Activated T-cell treated with anti-CD3 and anti-CD28 coated beads, Interleukin-2, amount 50 U/mL, for 72 hours (primary cell): ENCODE measurements at places on chromosomes 4 and X.

DNA sequence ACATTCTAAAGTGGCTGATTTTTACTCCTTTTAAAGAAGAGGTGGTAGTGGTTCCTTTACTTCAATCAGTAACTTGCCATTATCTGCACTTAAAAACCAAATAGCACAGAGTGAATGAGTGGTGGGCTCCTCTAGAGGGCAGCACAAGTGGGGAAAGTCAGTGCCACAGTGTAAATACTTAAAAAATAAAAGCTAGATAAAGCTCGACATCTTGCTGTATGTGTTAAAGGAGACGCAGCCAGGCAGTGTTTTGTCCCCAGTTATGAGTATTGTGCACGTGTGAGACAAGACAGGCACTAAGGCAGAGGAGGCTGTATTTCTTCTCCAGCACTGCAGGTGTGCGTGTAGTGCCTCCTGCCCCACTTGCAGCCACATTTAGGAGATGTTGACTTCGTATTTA lies 24.6 kb downstream of the NAP1L5 start:
- DNase-seq, result peak; percentile 32

DNA sequence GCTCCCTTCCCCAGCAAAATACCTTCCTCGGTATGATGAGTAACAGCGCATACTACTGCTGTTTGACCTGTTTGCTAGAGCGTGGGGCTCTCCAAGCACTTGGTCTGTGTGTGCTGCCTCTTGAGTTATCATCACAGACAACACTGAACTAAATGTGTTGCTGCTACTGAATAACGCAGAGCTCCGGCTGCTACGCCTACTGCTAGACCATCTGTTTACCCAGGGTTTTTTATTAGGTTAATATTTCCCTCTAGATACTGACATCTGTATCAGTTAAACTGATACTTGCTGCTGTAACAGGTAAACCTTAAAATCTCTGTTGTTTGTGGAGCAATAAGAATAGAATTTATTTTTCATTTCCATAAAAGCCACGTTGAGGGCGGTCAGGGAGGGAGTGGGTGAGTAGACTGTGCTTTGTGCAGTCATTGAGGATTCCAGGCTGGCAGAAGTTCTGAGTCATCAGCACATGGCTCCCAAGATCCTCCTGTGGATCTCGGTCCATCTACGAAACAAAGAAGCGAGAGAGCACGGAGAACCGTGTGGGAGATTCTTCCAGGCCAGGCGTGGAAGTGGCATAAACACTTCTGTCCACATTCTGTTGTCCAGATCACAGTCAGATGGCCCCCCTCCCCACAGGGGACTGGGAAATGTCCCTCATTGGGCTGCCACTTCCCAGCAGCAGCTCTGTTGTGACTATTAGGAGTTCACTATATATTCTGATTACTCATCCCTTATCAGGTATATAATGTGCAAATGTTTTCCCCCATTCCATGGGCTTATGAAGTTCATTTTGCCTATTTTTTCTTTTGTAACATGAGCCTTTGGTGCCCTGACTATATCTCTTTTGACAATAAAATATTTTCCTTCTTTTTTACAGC lies 14.1 kb downstream of the GRK4 start:
- no peak for DNase-seq

GRCh38 chr4:22721204-22721603 lies 28.5 kb downstream of the GBA3 start:
- DNase-seq, result no peak

- DNase-seq, result no peak
Observed at GRCh38 chr4:94889946-94890345, 132.2 kb downstream of the BMPR1B start.

- DNase-seq, result no peak
Observed at GRCh38 chr4:184406958-184407391, 67.4 kb downstream of the IRF2 start.

- no peak for DNase-seq
Observed at GRCh38 chr4:6245246-6246169, 24.1 kb upstream of the WFS1 start.

GRCh38 chrX:120575379-120576114 lies 14.8 kb upstream of the CUL4B start:
- no peak for DNase-seq

DNA sequence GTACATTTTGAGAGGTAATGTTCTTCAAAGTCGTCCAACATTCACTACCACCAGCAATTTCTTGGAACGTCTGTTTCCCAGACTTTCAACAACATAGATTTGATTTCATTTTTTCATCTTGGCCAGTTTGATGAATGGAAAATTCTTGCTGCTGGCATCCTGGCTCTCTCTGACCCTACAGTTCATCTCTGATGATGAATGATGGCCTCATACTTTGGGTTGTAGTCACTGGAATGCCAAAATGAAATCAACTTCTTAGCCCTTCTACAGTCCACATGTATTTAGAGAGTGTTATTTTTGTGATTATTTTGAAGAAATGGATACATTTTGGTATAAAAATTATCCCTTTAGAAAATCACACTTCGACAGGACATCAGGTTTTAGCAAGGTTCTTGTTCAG lies 8.8 kb downstream of the CHST7 start:
- no peak for DNase-seq
